Nephron progenitor cell (in vitro differentiated cells): ENCODE measurements at places on chromosomes 16 and 17.

- no peak overlapping the region for H3K4me3 ChIP-seq
- H3K27me3 ChIP-seq: no peaks in the 10 kb centered on the region
- peaks cover 54% of the 10 kb centered on the region for H3K36me3 ChIP-seq
- no peak for DNase-seq
Observed at GRCh38 chr17:16091773-16092172, 92.1 kb downstream of the TTC19 start.

GRCh38 chr16:58264961-58265479 is 29.8 kb downstream of the PRSS54 start:
- no peak overlapping the region for H3K4me3 ChIP-seq
- no peak overlapping the region for H3K27ac ChIP-seq
- DNase-seq: no peak
- no peaks in the 10 kb centered on the region for H3K27me3 ChIP-seq
- no peaks in the 10 kb centered on the region for H3K36me3 ChIP-seq

DNA sequence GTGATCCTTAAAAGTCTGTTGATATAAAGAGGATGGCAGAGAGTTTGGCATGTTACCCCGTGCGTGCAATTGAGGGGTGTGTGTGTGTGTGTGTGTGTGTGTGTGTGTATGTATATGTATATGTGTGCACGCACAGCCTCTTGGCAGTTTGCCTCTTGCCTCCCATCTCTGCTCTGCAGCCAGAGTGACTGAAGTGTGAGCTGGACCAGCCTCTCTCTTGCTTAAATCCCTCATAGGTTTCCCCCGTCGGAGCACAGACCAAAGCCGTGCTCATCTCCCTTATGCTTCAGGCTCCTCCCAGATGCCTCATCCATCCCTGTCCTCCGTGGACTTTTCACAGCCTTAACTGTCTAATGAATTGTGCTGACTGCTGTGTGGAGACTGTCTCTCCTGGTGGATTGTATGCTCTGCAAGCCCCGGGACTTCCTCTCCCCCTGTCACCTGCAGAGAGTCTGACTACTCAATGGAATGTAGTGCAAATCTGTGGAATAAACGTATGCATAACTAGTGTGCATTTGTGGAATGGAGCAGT is 413.5 kb downstream of the CPPED1 start:
- peaks cover 3% of the 10 kb centered on the region for H3K27me3 ChIP-seq
- H3K4me3 ChIP-seq: no peak overlapping the region
- peaks cover under 1% of the 10 kb centered on the region for H3K4me1 ChIP-seq
- H3K36me3 ChIP-seq: no peaks in the 10 kb centered on the region

GRCh38 chr17:60676758-60677307 is 818 bp upstream of the BCAS3 start:
- no peaks in the 10 kb centered on the region for H3K36me3 ChIP-seq
- H3K27me3 ChIP-seq: peaks cover 16% of the 10 kb centered on the region
- peak overlapping the region; percentile 98 for H3K4me3 ChIP-seq
- peaks cover 23% of the 10 kb centered on the region for H3K4me1 ChIP-seq
- no peak for DNase-seq

- peak; percentile 63 for DNase-seq
- peak overlapping the region; percentile 13 for H3K4me3 ChIP-seq
- peaks cover 2% of the 10 kb centered on the region for H3K27me3 ChIP-seq
- no peaks in the 10 kb centered on the region for H3K36me3 ChIP-seq
- peak overlapping the region; percentile 42 for H3K27ac ChIP-seq
- H3K4me1 ChIP-seq: peaks cover 58% of the 10 kb centered on the region
Observed at GRCh38 chr17:83174362-83175118, 95.1 kb downstream of the METRNL start.
